ENCODE measurements at places on chromosomes 16 and 17. TPM values are rescaled to one million over a fixed set of nuclear protein-coding genes. Genes with fewer than 3 reads are reported as not detected.

GRCh38 chr17:41483991-41484826 is 3.3 kb upstream of the KRT35 start:
- DNase-seq = no peak

- DNase-seq = no peak
Observed at GRCh38 chr16:70800311-70800710, 647 bp downstream of the VAC14 start.

CCL8 gene
- total RNA-seq = not detected

DNA sequence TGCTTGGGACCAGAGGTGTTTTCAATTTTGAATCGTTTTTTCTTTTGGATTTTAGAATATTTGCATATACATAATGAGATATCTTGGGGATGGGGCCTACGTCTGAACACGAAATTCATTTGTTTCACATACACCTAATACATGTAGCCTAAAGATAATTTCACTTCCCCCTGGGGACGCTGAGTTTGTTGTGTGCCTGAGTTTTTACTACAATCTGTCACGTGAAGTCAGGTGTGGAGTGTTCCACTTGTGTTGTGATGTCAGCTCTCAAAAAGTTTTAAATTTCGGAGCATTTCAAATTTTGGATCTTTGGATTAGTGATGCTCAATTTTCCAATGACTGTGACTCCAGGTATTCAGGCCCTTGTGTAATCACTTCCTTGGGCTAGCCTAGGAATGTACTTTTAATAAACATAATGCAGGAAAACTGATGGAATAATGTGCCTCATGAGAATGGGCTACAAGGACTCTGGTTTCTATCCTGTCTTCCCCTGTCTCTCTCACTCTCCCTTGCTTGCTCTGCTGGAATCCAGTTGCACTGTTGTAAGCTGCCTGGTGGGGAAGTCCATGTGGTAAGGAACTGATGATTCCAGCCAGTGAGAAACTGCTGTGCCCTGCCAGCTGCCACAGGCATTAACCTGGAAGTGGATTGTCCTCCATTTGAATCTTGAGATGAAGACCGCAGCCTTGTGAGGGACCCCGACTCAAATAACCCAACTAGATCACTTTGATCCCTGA is 403.8 kb downstream of the SHISA9 start:
- DNase-seq = no peak

GRCh38 chr16:1287982-1288670 is 21.3 kb upstream of the UBE2I start:
- DNase-seq = no peak

DNA sequence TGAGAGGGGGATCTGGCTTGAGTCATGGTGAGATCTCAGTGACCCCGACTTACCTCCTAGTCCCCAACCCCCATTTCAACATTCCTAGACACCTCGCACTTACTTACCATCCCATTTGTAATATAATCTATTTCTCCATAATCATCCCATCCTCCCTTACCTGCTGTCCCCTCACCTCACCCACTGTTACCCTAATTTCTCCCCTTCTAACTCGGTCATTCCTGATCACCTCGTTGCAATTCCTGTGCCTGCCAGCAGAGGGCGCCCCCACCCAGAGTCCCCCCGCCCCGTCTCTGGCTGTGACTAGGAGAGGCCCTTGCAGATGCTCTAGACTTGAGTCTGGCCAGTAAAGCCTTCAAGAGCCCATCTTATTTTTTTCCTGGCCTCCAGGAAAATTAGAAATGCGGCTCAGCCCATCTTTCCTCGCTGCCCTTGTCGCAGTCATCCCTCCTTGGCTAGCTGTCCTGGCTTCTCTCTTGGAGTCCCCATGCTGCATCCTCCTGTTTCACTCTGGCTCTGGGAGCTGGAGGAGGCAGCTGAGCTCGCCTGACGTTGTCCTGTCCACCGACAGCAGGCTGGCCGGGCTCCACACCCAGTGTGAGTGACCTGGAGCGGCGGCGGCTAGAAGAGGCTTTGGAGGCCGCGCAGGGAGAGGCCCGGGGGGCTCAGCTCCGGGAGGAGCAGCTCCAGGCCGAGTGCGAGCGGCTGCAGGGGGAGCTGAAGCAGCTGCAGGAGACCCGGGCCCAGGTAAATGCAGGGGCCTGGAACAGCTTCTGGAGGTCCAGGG is 5.0 kb downstream of the TBKBP1 start:
- no peak for DNase-seq

FOXF1 gene
- 0.12 TPM for total RNA-seq

DNA sequence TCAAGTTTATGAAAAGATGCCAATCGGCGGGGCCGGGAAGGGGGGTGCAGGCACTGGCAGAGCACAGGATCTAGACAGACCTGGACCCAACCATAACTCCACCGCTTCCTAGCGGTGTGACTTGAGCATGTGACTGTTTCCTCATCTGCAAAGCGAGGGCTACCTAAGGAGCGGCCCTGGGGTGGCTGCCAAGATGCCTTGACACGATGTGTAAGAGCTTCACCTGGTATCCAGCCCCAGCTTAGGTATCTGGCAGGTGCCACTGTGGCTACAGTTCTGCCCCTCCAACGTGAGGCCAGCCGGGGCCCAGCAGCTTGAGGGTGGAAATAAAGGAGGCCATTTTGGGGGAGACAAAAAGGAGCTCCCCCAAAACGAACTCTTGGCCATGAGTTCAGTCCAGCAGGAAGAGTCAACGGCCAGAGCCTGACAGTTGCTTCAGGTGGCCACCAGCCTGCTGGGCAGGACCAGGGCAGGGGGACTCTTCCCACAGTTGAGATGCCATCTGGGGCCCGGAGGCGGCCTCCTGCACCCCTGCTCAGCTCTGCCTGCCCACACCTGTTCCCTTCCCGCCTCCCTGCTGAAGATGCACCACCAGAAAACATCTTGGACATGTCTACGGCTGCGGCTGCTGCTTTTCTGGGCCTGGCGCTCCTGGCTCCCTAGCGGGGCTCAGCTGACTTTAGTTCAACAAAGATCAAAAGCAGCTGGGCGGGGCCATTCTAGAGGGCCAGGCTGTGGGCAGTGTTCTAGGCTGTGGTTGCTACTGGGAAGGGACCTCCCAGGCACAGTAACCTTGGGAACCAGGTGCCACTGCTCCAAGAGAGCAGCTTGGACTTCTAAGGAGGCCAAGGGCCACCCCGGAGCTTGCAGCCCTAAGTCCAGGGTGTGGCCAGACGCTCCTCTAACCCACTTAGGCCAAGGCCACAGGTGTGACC is 3.4 kb upstream of the MTSS2 start:
- DNase-seq = no peak

KRTAP9-4 gene
- not detected for total RNA-seq

ZG16B gene
- 2.1 TPM for total RNA-seq

HOXB6 gene
- 42.9 TPM for total RNA-seq

- no peak for DNase-seq
Observed at GRCh38 chr17:73801455-73802100, 157.3 kb upstream of the SDK2 start.

ARSG gene
- total RNA-seq = 1.5 TPM

DNA sequence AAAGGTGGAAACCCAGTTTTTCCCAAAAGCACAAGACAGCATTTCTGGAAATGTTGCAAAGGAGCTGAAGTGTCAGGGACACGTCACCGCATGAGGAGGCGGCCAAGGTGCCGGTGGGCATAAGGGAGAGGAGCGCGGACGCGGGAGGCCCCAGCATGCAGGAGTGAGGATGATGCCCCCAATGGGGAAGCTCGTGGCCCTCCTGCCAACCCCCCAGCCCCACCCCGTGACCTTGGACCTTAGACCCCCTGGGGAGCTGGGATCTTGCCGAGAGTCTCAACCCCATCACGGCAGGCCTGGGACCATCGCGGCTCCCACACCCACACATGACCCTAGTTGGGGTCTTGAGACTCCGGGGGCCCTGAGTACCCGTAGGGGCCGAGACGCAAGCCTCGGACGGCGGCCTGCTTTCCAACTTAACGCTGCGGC is 119.4 kb upstream of the METRNL start:
- no peak for DNase-seq

RNF157 gene
- total RNA-seq = 10.0 TPM

- peak; percentile 16 for DNase-seq
Observed at GRCh38 chr16:68739964-68740627, 3.0 kb downstream of the CDH1 start.

AOC2 gene
- 0.22 TPM for total RNA-seq

- no peak for DNase-seq
Observed at GRCh38 chr17:82076018-82076784, 10.6 kb upstream of the DUS1L start.

DNA sequence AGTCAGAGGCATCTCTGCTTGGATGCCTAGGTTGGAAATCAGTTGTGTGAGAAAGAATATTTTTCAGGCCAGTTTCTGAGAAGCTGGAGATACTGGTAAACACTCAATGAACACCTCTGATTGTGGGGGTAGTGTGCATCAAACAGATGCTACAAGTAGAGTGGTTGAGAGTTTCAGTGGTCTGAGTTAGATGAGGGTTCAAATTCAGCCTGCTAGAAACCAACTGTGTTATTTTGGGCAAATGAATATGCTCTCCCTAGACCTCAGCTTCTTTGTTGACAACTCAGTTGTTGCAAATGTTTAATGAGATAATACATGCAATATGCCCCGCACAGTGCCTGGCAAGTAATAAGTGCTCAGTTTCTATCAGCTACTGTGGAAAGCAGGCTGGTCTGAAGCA is 25.2 kb upstream of the MAF start:
- DNase-seq = no peak

GRCh38 chr17:72119077-72119872 is 1.5 kb upstream of the SOX9 start:
- no peak for DNase-seq

DNA sequence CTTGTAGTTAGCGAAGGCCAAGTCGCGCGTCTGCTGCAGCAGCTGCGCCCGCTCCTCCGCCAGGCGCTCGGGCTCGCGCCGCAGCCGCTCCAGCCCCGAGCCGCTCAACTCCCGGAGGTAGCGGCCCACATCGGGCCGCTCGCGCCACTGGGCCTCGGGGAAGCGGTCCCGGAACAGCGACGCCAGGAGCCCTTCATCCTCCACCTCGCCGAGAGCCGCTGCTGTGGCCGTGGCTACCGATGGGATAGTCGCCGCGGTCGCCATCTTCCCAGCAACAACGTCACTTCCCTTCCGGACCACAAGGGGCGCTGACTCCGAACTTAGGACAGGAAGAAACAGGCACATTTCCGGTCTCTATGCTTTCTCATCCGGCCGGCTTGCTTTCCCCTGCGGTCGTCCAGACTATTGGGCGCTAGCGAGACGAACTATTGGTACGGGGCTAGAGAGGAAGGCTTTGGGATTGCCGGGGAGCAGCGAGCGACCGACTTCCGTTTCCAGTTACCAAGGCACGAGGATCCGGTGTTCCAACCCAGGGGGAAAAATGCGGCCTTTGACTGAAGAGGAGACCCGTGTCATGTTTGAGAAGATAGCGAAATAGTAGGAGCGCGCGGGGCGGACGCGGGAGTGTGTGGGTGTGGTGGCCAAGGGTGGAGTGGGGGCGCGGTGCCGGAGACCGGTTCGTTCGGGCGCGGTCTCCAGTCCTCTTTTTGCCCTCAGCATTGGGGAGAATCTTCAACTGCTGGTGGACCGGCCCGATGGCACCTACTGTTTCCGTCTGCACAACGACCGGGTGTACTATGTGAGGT is at the start of the genes COG8 and NIP7:
COG8 (minus strand) TSS at position 276 of the 806 bp plus-strand sequence; CDS start at position 264, 12 bp downstream.
NIP7 (plus strand) TSS at position 484 of the 806 bp plus-strand sequence; CDS start at position 542, 58 bp downstream.
- DNase-seq = peak; percentile 91

- no peak for DNase-seq
Observed at GRCh38 chr17:38435795-38436194, 7.5 kb downstream of the ARHGAP23 start.

DNA sequence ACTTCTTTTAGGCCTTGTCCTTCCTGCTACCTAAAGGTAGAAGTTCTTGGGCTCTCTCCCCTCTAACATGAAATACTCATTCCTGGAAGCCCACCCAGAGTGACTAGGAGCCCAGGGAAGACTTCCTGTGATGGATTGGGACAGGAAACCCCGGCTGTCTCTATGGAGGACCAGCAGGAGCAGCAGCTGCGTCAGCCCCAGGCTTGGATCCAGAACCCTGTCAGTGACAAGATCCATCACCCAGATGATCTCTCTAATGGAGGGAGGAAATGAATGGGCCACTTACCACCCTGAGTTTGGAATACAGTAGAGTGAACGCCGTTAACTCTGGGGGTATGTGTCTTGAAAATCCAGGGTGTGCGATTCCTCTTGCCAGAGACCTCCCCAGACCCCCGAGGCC is 195.7 kb upstream of the WSCD1 start:
- no peak for DNase-seq

Measured in epithelial cell of proximal tubule (primary cell).